Suppressor macrophage treated with lipopolysaccharide for 4 hours (primary cell): ENCODE measurements at places on chromosomes 5 and 9.

GRCh38 chr9:7284517-7284916 is 515.1 kb downstream of the DMAC1 start:
- DNase-seq, result no peak

GRCh38 chr5:61673007-61673735 is 341.1 kb downstream of the ZSWIM6 start:
- no peak for DNase-seq

GRCh38 chr5:41681840-41682239 is 171.4 kb upstream of the PLCXD3 start:
- no peak for DNase-seq

- peak; percentile 92 for DNase-seq
These were observed 12.7 kb upstream of the CCL27 start for GRCh38 chr9:34675048-34675714.

DNA sequence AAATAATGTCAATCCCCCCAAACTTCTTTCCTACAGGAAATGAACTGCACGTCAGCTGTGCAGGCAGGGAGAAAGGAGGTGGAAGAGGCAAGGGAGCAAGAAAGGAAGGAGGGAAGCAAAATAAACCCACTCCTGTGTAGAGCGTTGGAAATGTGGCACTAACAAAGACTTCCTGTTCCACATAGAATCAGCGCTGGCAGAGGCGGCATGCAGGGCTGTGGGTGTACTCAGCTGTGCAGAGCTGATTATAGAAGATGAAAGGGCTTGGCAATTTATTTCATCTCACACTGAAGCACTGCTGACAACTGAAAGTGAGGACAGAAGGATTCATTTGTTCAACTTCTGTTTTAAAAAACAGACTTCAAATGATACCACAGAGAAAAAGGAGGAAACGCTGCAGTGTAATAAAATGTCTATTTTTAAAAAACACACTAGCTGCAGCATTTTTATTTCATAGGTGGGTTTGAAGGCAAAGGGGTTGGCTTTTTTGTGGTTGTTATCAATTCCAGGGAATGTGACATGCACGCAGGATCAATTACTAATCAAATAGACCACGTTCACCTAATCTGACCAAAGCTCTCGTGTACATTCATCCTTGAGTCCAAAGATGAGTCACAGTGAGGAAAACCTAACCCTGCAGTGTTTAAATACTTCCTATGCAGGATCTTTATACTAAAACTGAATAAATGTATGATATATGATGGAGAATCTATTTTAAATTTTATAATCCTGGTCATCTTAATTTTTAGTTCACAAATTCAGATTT is 583.5 kb downstream of the ZNF608 start:
- peak; percentile 9 for DNase-seq

DNA sequence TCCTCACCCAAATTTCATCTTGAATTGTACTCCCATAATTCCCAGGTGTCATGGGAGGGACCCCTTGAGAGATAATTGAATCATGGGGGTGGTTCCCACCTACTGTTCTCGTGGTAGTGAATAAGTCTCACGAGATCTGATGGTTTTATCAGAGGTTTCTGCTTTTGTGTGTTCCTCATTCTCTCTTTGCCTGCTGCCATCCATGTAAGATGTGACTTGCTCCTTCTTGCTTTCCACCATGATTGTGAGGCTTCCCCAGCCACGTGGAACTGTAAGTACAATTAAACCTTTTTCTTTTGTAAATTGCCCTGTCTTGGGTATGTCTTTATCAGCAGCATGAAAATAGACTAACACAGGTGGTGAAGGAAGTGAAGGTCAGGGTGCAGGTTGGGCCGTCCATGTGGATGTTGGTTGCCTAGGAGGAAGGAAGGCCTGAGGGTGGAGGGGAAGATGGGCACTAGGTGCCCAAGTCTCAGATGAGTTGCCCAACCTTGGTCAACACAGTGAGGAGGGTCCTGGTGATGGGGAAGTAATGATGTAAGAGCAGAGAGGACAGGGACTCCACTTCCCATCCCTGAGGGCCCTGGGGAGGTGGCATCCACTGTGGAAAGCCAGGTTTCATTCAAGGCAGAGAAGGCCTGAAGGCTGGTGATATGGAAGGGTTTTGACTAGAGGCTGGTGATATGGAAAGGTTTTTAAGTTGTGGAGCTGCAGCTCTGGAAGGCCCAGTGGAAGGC is 92.6 kb downstream of the HSPA4 start:
- no peak for DNase-seq
